ENCODE measurements at places on chromosomes 7 and 10.

GRCh38 chr7:90274161-90274560 lies 29.2 kb downstream of the CFAP69 start:
- ATAC-seq = no peak

DNA sequence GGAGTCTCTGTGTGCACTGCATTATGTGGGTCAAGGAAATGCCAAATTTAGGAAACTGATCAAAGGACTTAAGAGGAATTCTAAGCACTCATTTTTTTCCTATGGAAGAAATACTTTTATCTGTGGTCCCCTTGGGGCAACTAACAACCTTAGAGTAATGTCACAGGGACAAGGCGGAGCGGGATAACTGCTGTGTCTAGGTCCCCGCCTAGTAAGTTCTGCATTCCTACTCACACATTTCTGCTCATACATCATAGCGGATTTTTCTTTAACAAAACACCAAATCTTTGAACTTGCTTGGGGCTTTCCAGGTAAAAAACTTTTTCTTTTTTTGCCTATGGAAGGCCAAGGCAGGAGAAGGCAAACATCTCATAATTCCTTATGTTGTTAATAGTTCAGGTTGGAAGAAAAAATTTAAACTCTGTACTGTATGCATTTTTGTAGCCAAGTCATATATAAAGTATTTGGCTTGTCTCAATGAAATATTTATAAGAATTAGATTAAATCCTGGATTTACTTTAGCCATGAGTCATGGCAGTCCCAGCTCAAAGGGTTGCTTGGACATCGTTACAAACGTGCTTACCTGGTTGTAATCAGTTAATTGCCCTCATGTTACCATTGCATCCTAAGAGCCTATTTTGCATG lies 285.0 kb downstream of the PHTF2 start:
- ATAC-seq = peak; percentile 83

DNA sequence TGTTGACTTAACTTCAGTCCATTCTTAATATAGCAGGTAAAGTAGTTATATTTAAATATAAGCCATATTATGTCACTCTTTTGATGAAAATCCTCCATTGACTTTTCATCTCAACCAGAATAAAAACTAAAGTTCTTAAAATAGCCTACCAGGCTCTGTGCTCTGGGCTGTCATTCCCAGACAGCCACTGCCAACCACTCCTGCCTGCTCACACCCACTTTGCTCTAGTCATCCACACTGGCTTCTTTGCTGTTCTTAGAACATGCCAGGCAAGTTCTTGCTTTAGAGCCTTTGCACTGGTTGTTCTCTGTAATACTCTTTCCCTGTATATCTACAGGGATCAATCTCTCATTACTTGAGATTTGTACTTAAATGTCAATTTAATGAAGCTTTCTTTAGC lies 80.6 kb downstream of the ZEB1 start:
- ATAC-seq = 0 out of 3 replicates have a peak, but pooled peaks have one; percentile 40

DNA sequence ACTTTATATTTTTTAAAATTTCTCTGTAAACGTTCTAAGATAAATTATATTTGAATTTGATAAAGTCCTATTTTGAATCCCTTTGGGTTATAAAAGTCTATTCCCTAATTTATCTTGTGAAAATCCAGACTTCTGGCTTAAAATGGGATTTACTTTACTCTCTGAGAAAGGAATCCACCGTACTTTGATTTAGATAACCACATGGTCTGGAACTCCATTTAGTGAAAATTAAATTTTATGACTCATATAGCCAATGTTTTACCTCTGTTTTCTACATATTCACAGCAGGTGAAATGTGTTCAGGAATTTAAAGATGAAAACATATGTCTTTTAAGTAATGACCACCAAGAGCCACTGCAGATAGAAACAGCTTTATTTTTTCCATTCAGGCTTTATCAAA lies 141.8 kb upstream of the FGFR2 start:
- ATAC-seq = no peak

- no peak for ATAC-seq
These were observed 5.6 kb downstream of the DOCK1 start for GRCh38 chr10:126910798-126911197.
